ENCODE measurements at places on chromosomes 4 and X.

DNA sequence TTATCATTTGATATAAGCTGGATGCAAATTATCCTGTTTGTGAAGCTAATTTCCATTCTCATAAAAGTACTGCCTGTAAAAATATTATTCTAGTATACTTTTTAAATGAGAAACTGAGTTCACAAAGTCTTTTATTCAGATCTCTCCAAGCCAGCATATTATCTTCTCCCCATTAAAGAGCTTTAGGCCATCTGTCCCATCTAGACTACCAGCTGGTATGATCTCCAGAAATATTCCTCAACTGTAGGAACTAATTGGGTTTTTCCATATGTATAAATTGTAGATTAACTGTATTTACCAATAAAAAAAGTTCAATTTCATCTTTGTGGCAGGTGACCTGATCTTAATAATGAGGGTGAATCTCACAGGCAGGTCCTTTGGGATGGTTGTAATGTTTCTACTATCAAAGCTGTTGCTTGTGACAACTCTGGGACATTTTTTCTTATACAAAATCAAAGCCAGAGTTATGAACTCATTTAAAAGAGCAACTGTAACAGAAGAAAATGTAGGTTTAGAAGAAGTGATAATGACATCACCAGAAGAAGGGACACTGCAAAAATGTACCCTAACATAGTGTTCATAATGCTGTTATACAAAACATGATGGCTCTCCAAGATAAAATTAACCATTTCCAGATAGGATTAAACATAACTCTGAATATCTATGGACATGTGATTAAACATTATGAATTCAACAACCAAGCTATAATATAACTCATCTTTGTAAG, 132.8 kb downstream of the KCNIP4 start:
- no peak for DNase-seq

DNA sequence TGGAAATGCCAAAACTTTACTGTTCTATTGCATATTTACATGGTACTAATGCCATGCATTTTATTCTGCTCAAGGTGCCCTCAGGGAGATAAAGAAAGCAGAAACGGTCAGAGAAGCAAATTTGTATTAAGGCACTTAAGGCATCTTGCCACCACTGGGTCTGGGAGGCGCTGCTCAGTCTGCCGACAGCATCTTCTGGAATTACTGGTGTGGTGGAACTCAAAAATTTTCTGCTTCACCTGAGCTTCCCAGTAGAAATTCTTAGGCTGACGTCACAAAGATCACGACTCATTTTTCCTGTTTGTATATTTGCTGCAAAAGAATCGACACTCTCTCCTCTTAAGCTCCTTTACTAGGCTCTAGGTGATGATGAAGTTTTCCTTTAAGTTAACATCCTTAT, 3.0 kb downstream of the RASSF6 start:
- DNase-seq: no peak

- DNase-seq: no peak
Measured at GRCh38 chr4:110619463-110620247, 3.2 kb downstream of the PITX2 start.

DNA sequence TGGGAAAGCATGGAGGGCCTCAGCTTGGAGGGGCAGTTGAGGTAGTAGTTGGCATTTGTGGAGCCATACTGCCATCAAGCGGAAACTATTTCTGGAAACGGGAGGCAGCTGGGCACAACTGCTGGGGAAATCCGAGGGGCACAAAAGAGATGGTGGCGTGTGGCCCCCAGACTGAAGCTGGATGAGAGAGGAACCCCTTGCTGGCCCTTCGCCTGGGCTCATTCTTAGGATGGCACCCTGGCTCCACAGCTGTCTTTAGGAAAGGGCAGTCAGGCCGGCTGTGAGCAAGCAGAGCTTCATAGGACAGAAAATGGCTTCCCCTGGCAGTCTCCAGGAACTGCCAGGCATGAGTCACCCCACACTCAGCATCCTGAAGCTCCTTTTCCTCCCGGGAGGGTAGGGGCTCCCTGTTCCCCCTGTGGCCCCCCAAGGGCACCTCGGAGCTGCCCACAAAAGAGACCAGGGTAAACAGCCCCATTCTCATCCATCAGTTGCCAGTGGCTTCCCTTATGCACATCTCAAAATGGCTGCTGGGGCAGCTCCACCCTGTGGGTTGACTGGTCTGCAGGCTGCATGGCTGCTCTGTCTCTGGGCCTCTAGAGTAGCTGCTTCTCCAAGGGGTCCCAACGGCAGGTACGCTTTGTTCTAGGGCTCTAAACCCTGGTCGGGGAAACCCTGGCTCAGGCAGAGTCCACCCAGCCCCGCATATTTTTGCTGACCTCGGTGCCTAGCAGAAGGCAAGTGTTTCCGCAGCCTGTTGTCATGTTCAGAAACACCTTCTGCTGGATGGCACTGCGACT, 64.7 kb downstream of the NBDY start:
- DNase-seq: no peak

DNA sequence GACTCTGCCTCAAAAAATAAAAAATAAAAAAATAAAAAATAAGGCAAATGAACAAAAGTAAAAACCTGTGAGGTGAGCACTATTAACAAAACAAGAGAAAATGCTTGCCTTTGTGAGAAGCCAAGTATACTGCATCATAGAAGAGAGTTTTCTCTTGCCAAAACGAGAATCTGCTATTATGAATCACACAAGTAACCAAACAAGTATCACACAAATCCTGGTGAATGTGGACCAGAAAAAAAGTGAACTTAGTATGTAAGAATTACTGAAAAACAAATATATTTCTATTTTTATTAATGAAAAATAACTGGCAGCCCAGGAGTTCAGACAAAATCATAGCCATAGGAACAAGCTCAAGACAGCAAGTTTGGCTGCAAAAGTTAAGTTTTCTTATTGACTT, 193.5 kb downstream of the PDGFC start:
- DNase-seq: no peak

DNA sequence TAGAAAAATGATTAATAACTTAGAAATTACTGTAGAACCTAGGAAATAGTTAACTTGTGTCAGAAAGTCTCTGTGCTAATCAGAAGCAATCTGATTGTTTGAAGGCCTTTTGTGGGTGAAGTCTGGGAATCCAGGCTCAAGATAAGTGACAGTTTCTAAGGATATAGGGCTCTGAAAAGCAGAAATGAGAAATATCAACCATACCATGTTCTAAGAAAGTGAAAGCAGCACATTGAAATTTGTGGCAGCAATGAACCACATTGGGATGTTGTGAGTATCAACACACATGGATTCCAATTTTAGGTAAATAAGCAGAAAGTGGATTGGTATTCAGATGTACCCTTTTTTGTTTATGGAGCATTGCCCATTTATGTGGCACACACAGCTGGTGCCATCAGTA, 464.6 kb downstream of the IL15 start:
- no peak for DNase-seq

Measured in HuH-7 (cell line).